Calu3 (cell line): ENCODE measurements at places on chromosomes 12 and 14. TPM values are rescaled to one million over a fixed set of nuclear protein-coding genes. Genes with fewer than 3 reads are reported as not detected.

FOXG1 gene
- not detected in 2 replicates for total RNA-seq

ACSS3 gene
- total RNA-seq: 0.21 and 0.47 TPM in 2 replicates

KRT77 gene
- total RNA-seq: not detected in 2 replicates

SPIC gene
- total RNA-seq: not detected in 2 replicates

PRH2 gene
- total RNA-seq: not detected in 2 replicates

DCN gene
- not detected in 2 replicates for total RNA-seq

DPPA3 gene
- not detected in 2 replicates for total RNA-seq

KRT74 gene
- total RNA-seq: not detected in 2 replicates

SMIM41 gene
- not detected in 2 replicates for total RNA-seq

SRRM4 gene
- total RNA-seq: not detected in 2 replicates

SLCO1A2 gene
- total RNA-seq: not detected in 2 replicates

OTX2 gene
- total RNA-seq: not detected in 2 replicates

SAMD15 gene
- total RNA-seq: 0.52 and 1.1 TPM in 2 replicates

SLC16A7 gene
- 51.3 and 58.6 TPM in 2 replicates for total RNA-seq

PTPN6 gene
- total RNA-seq: 42.4 and 46.3 TPM in 2 replicates

PGF gene
- total RNA-seq: 1.2 and 2.1 TPM in 2 replicates

LUM gene
- total RNA-seq: 0.31 TPM in 1 of 2 replicates, not detected in the other

SIX4 gene
- 20.9 and 22.8 TPM in 2 replicates for total RNA-seq

CD163L1 gene
- 13.4 and 14.2 TPM in 2 replicates for total RNA-seq

EIF2S3B gene
- total RNA-seq: 4.8 and 5.7 TPM in 2 replicates

C14orf180 gene
- not detected in 2 replicates for total RNA-seq
